ENCODE measurements at places on chromosomes 2 and 18.

- no peak for DNase-seq
Observed at GRCh38 chr18:56562479-56562878, 75.9 kb downstream of the TXNL1 start.

DNA sequence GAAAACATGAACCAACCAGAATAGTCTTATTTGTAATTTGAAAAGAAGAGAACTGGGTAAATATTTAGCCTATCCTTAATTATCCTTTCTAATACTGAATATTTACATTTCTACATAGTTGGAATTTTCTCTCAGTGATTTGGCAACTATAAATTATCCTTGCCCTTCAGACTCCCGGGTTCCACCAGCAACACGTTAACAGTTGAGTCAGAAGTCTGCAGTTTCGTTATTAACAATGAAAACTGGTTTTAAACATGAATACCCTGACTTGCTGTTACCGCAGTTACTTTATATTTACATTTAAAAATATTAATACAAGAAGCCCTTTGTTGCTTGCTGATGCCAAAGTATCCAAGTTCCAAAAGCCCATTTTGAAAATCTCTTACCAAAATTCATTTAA, 673.0 kb downstream of the ARHGAP15 start:
- no peak for DNase-seq

DNA sequence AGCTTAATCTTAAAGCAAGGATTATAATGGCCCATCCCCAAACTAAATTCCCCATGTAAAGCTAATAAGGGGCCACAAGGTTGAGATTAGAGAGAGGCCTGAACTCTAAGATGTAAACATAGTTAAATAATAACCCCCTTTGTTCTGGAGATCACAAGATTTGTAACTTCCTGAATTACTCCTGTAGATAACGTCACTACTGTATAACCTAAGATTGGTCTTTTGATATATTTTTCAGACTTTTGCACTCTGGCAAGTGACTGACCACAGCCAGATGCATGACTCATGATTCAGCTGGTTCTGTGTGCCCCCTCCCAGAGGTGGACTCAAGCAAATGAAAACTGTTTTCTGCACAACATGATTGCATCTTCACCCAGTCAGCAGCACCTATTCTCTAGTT, 686.0 kb upstream of the DDX18 start:
- no peak for DNase-seq

- no peak for DNase-seq
Observed at GRCh38 chr2:201126308-201127151, 10.6 kb downstream of the CFLAR start.

GRCh38 chr2:27798948-27799645, 27.6 kb downstream of the MRPL33 start:
- no peak for DNase-seq

GRCh38 chr18:25251068-25251467, 100.9 kb downstream of the ZNF521 start:
- no peak for DNase-seq

DNA sequence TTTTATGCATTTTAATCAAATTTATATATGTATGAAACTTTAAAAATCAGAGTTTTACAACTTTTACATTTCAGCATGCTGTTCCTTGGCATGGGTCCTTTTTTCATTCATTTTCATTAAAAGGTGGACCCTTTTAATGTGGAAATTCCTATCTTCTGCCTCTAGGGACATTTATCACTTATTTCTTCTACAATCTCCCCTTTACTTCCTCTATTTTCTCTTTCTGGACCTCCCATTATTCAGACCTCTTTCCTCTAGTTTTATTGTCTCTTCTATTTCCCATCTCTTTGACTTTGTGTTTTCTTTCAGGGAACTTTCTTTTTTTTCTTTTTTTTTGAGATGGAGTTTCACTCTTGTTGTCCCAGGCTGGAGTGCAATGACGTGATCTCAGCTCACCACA, 5.7 kb downstream of the PROC start:
- DNase-seq = no peak

- no peak for DNase-seq
Observed at GRCh38 chr2:8581601-8582041, 100.2 kb upstream of the ID2 start.

DNA sequence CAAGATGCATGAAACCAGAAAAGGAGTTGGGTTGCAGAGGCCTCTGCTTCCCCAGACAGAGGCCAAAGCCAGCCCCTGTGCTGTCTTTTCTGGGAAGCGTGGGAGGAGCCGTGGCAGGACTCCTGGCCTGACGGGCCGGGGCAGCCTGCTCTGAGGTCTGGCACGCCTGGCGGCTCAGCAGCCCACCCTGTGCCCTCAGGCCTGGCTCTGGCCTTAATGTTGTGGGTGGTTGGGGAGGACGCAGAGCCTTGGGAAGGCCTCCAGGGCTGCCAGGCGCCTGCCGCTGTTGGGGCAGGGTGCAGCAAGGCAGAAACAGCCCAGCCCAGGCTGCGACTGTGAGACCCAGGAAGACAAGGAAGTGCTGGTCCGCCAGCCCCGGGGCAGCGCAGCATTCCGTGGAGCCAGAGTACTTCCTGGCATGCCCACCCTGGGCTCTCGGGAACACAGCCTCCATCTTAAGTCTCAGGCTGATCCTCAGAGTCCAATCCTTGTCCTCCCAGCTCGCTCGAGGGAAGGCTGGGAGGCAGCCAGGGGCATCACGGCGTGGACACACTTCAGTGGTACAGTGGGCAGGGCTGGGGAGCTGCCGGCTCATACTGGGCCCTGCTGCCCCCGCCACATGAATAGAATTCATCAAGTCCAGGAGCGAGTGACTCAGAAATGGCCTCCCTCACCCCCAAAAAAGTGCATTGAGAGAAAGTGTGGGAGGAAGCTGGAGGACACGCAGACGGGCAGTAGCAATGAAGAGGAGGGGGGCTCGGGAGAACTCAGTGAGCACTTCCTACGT, 72.6 kb downstream of the EMX1 start:
- DNase-seq = no peak

- no peak for DNase-seq
Observed at GRCh38 chr2:15303874-15304273, 257.3 kb downstream of the NBAS start.

- DNase-seq = no peak
Observed at GRCh38 chr2:189234991-189235390, 55.4 kb upstream of the COL5A2 start.

DNA sequence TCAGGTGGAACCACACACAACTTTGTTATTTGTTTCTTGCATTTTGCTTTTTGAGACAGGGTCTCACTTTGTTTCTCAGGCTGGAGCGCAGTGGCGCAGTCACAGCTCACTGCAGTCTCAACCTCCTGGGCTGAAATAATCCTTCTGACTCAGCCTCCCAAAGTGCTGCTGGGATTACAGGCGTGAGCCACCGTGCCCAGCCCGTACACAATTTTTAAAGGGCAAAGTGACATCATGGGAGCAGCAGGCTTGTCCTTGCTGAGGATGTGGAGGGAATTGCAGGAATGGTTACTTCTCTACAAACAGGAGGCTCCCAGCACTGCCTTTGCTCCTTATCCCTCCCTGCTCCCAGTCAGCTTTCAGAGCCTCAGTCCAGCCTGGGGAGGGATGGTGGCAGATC, 355.9 kb upstream of the KLHL29 start:
- no peak for DNase-seq

DNA sequence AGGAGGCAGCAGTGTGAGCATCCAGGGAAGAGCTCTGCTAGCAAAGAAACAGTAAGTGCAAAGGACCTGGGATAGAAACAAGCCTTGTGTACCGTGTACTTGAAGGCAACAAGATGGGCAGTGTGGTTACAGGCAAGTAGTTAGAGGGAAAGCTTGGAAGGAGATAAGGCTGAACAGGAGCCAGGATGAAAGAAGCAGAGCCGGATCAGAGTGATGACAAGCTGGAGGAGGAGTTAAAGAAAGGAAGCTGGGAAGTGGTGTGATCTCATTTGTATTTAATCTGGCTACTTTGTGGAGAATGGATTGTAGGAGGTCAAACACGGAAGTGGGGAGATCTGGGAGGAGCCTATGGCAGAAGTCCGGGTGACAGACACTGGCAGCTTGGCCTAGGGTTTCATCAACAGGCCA, 44.7 kb upstream of the VPS54 start:
- no peak for DNase-seq

- no peak for DNase-seq
Observed at GRCh38 chr18:54946149-54946581, 13.1 kb downstream of the CCDC68 start.

- DNase-seq = no peak
Observed at GRCh38 chr18:51668607-51669006, 471.1 kb upstream of the MEX3C start.

GRCh38 chr18:43113220-43113895, 2.1 kb downstream of the RIT2 start:
- no peak for DNase-seq

Data from Jurkat, Clone E6-1 (cell line).